ENCODE measurements at places on chromosomes 7 and 10.

GRCh38 chr7:93830141-93830925 lies 60.2 kb downstream of the TFPI2 start:
- no peak for DNase-seq

DNA sequence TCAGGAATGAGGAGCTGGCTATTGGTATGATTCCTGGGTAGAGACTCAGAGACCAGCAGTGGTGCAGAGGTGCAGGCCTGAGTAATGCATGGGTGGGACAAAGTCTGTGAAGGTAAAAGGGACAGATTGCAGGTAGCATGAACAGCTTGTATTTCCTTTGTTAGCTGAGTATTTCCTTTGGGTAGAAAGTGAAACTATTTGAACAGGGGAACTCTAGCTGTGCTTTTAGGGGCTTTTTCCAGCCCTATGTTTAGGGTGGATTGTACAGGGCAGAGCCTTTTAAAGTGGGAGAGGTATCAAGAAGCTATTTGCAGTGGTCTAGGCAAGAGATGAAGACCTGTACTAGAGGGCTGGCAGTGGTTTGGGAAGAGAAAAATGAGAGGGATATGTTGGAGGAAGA lies 739.9 kb downstream of the REEP3 start:
- DNase-seq, result no peak

- DNase-seq, result no peak
Observed at GRCh38 chr7:87635921-87636320, 7.7 kb downstream of the RUNDC3B start.

DNA sequence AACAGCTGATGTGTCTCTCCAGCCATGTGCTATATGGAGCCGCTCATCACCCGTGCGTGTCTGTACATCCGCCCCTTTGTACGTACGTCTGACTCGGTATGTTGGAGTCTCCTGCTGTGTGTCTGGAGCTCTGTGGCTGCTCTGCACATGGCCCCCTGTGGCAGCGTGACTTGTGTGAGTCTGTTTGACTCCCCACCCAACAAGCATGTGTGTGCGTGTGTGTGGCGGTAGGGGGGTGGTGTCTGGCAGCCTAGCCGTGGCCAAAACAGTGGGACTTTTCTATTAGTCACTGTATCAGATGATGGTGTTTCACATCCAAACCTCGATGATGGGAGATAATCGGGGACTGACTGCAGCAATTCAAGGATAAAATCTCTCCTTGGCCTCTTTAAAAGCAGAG lies 94.1 kb downstream of the COL13A1 start:
- DNase-seq, result no peak

DNA sequence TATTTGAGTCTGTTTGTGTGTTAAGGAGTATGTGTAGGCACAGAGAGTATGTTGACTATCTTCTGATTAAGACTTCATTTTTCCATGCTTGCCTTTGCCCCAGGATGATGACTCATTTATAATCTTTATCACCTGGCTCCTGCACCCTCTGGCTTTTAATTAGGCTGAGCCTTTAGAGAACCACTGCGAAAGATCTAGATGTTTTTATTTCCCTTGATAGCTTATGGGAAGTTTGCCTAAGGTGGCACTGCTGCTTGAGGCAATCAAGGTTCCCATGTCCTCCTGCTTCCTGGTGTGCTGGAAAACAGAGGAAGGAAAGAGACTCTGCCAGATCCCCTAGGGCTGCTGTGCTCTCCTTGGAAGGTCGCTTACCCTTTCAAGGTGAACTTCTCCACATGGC lies 114.6 kb downstream of the ARL4A start:
- no peak for DNase-seq

DNA sequence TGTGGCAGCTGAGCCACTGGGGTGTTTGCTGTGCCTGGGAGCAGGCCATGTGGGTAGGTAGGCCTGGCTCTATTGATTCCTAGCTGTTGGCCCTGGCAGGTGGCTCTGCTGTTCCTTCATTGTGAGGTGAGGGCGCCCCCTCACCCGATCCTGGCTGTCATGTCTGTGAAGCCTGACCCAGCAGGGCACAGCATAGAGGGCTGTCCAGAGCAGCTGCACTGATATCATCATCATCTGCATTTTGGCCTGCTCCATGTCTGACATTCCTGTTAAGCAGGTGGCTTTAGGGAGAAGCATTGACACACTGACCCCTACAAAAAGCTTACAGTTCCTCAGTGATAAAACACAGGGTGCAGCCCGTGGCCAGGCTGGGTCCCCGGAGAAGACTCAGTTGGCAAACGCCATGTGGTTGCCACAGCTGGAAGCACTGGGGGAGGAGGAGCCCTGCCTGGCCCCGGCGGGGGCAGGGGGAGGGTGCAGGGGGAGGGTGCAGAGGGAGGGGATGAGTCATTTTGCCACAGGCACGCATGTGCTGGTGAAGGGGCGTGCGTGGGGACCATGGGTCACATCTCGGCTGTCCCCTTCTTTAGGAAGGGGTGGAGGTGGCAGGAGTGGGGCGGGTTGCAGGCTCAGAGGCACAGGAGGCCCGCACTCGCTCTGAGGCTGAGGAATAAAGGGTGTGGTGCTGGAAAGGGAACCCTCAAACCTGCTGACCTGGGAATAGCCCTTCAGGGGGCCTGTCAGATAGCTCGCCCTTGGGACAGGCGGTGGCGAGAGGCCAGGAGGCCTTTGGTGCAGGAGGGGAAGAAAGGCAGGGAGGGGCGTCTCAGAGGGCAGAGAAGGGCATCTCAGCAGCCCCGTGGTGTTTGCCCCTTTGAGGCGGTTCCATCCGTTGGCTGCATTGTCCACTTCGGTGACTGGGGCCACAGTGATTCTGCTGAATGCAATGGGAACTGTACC lies 31.6 kb downstream of the IKZF1 start:
- no peak for DNase-seq

GRCh38 chr7:134686786-134687185 lies 40.1 kb downstream of the BPGM start:
- no peak for DNase-seq

DNA sequence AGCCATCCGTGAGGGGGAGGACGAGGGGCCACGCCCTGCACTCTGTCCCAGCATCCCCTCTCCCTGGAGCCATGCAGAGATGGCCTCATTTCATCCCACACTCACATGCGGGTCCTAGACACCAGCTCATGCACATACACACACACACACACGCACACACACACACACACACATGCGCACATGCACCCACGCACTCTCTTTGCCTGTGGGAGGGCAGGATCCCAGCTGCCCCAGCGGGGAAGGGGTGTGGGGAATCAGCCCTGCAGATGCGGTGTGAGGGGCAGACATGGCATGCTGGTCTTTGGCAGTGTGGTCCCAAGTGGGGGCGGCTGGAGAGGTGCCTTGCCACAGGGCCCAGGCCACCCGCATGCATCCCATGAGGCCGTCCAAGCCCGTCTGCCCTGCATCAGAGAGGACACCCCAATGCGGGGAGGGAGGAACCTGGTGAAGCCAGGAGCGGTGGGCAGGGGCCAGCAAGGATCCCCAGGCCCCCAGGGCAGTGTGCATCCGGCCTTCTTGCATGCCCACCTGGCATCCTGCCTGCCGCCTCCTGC lies 68.1 kb downstream of the LHPP start:
- DNase-seq, result no peak

DNA sequence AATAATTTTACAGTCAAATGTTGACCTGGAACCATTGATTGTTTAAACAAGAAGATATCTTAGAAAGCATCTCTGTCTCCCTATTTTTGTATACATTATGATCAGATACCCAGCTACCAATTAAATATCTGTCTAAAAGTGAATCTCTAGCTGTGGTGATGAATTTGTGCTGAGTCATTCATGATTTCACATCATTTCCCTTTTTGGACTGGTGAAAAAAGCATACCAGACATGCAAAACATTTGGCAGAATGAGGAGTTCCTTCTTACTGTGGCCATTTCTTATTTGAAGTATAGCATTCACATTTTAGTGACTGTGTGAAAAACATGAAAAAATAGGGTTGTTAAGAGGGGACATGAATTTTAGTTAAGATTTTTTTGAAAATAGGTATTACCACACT lies 98.0 kb upstream of the GATA3 start:
- no peak for DNase-seq

DNA sequence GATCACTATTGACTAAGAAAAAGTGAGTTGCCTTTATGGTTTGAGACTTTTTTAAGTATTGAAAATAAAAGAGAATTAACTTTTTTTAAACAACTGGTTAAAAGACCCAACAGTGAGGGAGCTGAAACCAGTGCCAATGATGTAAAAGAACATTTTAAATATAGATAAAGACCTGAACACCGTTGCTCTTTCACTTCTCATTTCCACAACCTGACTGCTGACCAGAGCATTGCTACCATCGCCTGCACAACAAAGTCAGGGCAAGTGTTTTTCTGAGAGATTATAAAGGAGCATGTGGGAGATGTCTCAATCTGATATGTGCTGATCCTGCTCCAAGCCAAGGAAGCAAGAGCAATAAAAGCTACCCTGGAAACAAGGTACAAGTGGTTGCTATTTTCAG lies 34.7 kb downstream of the IMMP2L start:
- DNase-seq, result no peak

DNA sequence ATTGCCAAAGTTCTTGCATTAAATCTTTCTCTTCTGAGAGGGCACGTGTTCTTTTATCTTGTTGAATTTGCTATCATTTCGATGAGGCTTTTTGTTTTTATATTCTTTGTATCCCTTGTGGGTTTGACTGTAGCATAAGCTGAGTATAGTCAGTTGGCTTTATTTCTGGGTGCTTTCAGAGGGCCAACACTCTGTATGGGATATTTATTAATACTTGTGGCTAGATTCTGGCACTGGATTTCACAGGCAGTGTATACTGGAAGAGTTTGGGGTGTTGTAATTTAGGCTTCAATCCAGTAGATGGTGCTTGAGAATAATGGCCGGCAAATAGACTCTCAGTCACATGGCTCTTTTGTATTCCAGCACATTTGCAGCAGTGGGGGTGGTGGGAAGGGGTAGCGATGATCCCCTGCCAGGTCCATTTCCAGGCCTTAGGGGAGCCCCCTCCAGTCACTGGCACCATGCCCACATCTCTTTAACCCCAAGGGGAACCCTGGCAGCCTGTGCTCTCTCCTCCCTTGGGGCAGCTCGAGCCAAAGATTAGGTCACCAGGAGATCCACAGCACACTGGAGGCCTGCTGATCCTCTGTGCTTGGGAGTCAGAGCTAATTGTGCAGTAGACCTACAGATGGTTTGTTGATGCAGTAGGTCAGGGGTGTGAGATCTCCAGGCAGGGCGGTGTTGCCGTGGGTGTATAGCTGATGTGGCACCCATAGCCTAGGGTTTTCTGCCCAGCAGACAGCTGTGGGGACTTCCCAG lies 81.8 kb downstream of the PTPN20 start:
- peak; percentile 35 for DNase-seq
